ENCODE measurements at places on chromosomes 2 and 18.

DNA sequence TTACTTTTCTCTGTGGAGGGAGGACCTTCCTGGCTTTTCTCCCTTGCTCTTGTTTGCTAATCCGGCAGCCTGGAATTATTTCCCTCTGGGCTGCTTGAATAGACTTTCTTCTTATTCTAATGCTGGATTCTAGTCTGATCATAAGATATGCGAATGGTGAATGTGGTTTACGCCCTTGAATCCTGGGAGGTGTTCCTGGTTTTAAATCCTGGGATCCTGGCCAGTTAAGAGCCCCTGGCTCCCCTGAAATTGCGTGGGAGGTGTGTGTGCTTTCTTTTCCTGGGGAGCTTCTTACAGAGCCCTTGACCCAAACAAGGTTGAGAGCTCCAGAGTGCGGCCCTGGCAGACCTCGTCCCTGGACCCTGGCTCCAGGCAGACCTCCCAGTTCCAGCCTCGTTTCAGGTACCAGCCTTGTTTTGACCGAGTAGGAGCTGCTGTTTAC is 2.8 kb downstream of the SH3BP4 start:
- no peak for DNase-seq

DNA sequence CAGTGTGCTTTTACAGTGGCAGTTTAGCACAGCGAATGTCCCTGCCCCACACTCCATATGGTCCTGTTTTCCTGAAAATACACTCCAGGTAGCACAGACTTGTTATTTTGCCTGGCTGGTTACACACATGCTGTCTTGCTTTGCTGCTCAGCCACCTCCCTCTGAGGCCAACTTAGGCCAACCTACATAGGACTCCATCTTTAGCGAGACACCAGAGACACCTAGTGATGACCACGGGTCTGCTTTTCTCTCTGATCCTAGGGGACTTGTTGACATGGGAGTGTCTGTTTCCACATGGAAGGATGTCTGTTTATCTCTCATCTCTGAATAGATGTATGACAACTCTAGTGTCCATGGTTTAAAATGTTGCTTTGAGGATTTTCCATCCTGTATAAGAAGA is 43.3 kb downstream of the PLEKHB2 start:
- DNase-seq, result no peak

DNA sequence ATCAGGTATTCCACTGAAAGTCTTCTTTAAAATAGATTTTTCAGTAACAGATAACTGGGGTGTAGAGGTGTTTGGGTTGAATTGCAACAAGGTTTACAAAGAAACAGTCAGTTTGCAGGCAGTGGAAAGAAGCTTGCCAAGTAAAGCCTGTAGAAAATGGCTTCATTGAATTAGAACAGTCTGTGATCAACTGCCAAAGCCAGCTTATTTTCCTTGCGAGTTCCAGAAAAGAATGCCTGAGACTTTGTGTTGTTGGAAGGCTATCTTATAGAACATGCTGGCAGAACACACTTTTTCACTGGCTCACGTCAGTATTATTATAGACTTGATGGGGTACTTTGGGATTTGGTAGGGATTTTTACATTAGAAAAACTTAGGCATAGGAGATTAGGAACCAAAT is 601.0 kb downstream of the XIRP2 start:
- no peak for DNase-seq

- no peak for DNase-seq
Measured at GRCh38 chr2:226185616-226186211, 613.9 kb downstream of the IRS1 start.

DNA sequence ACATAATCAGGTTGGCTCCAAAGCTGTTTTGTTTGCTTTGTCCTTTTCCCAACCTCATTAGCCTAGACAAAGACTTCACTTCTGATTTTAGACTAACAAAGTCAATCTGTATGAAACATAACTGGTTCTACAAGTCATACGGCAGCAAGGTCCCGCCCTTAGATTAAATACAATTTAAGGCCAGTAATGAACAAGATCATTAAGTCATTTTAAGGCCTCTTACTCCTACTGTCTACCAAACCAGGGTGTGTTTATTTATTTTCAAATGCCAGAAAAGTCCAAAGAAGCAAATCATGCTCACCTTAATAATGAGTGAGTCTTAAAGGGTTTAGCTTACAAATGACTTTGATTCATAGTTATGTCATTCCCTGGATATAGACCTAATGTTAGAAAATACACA is 148.4 kb upstream of the ACVR2A start:
- DNase-seq, result no peak

DNA sequence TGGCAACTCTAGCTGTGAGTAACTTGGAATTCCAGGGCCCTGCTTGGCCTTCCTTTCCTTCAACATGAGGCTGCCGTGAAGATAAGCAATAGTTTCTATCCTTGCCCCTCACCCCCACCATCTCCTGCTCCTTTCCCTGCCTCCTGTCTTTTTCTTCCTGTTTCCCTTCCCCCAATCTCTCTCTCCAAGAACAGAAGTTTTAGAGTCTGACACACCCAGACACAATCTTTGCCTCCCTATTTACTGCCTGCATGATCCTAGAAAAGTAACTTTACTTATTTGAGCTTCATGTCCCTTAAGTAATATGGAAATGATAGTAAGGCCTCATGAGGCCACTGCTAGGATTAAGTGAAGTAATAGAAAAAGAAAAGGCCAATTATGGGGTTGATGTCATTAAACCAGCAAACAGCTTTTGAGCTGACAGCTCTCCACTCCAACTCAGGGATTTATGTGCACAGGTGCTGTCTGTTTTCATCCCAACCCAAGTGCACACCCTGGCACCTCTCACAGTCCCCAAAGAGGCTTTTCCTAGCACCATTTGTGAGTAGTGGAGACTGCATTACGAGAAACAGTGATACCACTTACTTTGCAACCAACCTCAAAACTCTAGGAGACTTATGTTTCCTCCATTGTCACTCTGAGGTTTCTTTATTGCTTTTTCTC is 123.7 kb upstream of the SIX3 start:
- no peak for DNase-seq

DNA sequence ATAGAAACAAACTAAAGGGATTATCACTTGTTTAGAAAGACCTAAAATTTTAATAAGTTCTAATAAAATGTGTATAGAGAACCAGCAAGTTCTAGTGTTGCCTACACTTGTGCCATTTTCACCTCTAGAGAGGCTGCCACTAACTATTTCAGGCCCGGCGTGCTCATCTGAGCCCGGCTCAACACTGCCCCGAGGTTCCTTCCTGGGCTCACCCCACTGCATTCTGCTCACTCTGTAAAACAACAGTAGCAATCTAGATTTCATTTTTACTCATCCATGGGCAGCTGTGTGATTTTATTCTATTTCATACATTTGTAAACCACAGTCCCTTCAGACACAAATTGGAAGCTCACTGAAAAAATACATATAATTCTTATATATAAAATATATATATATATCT is 253.2 kb downstream of the L3MBTL4 start:
- DNase-seq, result no peak

GRCh38 chr2:96874198-96874831 is 4.4 kb upstream of the SEMA4C start:
- DNase-seq, result peak; percentile 26

- no peak for DNase-seq
Measured at GRCh38 chr2:231163011-231163410, 35.4 kb upstream of the ARMC9 start.

DNA sequence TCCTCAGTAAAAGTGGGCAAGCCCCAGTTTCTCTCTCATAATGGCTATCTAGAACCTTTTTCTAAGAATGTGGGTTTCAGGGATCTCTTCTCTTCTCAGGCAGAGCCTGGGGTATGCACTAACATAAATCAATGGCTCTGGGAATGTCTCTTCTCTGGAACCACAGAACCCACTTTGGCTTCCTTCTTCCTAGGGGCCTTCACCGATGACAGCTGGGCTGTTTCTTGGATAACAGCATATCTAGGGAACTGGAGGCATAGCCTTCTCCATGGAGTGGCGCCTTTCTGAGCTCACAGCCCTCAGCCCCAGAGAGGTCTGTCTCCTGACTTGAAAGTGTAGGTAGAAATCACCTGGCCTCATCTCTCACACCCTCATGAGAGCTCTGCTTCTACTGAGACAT is 247.9 kb downstream of the CLIP4 start:
- DNase-seq, result no peak

DNA sequence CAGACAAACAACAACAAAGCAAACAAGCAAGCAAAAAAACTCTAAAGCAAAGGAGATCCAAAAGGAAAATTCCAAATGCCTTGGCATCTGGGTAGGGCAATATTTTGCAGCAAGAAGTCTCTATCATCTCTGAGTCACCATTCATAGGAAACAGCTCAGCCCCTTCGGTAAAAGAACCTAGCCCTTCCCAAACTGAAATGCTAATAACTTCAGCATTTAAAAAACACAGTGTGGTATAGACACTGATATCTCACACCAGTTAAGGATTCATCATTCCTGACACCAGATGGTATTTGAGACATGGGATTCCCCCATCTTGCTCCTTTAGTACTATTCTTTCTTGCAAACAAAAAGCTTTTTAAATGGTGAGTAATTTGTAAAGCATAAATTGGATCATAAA is 491.8 kb downstream of the TXNL1 start:
- no peak for DNase-seq

DNA sequence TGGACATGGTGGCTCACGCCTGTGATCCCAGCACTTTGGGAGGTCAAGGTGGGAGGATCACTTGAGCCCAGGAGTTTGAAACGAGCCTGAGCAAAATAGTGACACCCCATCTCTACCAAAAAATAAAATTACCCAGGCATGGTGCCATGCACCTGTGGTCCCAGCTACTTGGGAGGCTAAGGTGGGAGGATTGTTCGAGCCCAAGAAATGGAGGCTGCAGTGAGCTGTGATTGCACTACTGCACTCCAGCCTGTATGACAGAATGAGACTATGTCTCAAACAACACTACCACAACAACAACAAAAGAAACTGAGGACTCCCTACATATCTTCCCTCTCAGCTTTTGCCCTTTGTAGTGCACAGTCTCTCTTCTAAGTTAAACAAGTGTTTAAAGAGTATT is 53.3 kb upstream of the UPP2 start:
- no peak for DNase-seq

- no peak for DNase-seq
Measured at GRCh38 chr2:186256540-186256939, 229.5 kb upstream of the ZC3H15 start.

- no peak for DNase-seq
Measured at GRCh38 chr2:183093857-183094657, 15.5 kb downstream of the DUSP19 start.

DNA sequence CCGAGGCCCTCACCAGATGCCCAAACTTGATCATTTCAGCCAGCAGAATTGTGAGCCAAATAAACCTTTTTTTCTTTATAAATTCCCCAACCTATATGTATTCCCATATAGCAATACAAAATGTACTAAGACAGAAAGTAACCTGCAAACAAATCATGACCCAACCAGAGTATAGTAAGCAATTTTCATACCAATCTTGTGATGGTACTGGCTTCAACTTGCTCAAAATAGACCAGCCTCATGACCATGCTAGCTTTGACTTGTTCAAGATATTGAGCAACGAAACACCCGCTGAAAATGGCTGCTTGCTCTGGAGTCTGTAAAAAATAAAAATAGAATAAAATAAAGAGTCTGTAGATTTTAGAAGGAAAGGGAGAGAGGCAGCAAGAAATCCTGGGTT is 97.6 kb downstream of the C1D start:
- no peak for DNase-seq

- no peak for DNase-seq
Measured at GRCh38 chr2:18475884-18476283, 84.6 kb downstream of the RDH14 start.

GRCh38 chr2:3175568-3175955 is 202.1 kb downstream of the EIPR1 start:
- no peak for DNase-seq

- no peak for DNase-seq
Measured at GRCh38 chr2:57728691-57729090, 317.9 kb upstream of the VRK2 start.

GRCh38 chr2:70340761-70341476 is 39.1 kb upstream of the FAM136A start:
- DNase-seq, result peak; percentile 19

DNA sequence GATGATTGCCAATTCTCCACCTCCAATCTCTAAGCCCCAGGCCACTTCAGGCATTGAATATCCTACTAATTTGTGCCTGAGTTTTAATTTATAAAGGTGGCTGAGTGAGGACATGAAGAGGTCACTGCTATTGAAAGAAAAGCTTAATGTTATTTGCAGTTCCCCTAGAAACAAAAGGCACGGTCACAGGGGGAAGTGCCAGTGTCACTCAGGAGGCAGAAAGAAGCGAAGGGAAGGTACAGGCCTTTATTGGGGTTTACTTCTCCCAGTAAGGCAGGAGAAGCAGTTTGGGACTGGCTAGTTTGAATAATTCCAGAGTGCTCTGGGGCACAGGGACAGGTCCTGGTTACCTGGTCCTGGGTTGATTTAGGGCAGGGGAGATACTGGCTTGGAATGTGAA is 1.7 kb upstream of the ABHD1 start:
- no peak for DNase-seq

- DNase-seq, result no peak
Measured at GRCh38 chr2:96859681-96860064, 1.9 kb upstream of the ANKRD39 start.

DNA sequence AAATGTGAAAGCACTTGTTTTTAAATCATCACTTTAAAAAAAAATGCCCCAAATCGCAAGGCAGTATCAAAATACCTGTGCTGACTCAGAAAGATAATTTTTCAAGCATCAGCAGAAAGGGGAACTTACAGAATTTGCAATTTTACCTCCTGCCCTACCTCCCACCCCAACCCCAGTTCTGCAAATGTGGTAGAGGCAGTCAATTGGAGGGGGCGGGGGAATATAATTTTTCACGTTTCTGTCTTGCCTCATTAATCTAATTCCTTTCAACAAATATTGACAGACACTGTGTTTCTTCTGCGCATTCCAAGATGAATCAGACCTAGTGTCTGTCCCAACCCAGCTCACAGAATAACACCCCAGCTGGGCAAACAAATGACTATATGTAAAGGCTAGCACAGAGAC is 76.8 kb downstream of the ALPK2 start:
- DNase-seq, result peak; percentile 46

GRCh38 chr18:5979176-5979888 is 84.0 kb upstream of the TMEM200C start:
- no peak for DNase-seq

- peak; percentile 16 for DNase-seq
Measured at GRCh38 chr2:135043345-135043744, 3.9 kb downstream of the MAP3K19 start.

- DNase-seq, result no peak
Measured at GRCh38 chr18:57618910-57619309, 2.7 kb downstream of the NARS1 start.

DNA sequence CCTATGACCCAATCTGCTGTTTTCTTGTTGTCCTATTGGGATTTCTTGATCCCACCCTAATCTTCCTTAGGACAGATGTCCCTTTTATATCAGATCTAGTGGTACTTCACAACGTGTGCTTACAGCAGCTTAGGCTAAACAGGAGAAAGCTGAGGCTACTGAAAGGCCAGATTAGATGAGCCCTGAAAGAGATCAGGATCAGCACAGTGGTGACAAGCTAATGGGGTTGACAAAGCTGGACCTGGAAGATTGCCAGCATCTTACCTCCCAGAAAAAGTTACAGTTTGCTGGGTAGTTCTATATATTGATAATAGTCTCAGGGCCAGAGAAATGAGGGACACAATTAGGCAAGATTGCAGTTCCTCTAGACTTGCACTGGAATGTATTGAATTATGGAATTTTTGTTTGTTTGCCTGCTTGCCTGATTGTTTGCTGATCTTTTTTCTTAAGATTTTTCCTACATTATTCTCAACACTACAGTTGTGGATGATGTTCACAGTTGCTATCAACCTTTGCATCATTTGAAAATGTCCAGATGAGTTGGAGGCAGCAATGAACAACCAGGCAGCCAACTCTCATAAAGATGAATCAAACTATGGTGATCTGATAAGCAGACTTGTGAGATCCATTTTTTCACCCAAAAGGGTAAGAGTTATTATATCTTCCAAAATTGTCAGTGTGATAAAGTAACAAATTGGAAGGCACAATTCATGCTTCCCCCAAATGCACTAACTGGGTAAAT is 49.1 kb upstream of the PIK3C3 start:
- no peak for DNase-seq
